Activated CD4-positive, alpha-beta memory T cell treated with anti-CD3 and anti-CD28 coated beads, Interleukin-2, amount 10 ng/mL, durations not matched to agents 7 days and 5 days (primary cell): ENCODE measurements at places on chromosomes 16 and 17. TPM values are rescaled to one million over a fixed set of nuclear protein-coding genes. Genes with fewer than 3 reads are reported as not detected.
A peak's percentile ranks its signal among the peaks of the same experiment; 100 is the strongest.

Gene KRTAP4-1
- total RNA-seq: not detected

- no peak overlapping the region for H3K4me3 ChIP-seq
- no peak overlapping the region for H3K27ac ChIP-seq
- no peak for DNase-seq
- H3K4me1 ChIP-seq: no peaks in the 10 kb centered on the region
- no peaks in the 10 kb centered on the region for H3K36me3 ChIP-seq
- H3K27me3 ChIP-seq: peaks cover 7% of the 10 kb centered on the region
These were observed 169.5 kb upstream of the NOG start for GRCh38 chr17:56424005-56424404.

Gene KRT13
- total RNA-seq: not detected

GRCh38 chr16:50547340-50548124 is 664 bp upstream of the NKD1 start:
- peaks cover 55% of the 10 kb centered on the region for H3K27me3 ChIP-seq
- H3K4me1 ChIP-seq: peaks cover 9% of the 10 kb centered on the region
- H3K36me3 ChIP-seq: peaks cover 9% of the 10 kb centered on the region
- peak overlapping the region; percentile 48 for H3K27ac ChIP-seq
- peak overlapping the region; percentile 80 for H3K4me3 ChIP-seq

DNA sequence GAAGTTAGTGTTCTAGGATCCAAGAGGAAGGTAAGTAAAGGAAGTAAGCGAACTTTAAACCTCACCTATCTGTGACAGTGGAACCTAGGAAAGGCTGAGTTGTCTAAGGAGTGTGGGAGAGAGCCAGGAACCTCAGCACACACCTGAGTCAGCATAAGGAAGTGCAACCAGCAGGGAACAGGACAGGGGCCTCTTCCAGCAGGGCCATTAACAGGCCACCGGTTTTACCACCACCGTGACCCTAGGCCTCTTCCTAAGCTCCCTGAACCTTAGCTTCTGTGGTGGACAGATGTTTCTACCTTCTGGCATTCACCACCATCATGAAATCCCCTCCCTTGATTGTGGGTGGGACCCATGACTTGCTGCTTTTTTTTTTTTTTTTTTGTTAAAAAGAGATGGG is 26.7 kb upstream of the GPATCH8 start:
- DNase-seq: no peak
- no peak overlapping the region for H3K4me3 ChIP-seq
- peaks cover 7% of the 10 kb centered on the region for H3K27me3 ChIP-seq
- H3K27ac ChIP-seq: no peak overlapping the region
- no peaks in the 10 kb centered on the region for H3K36me3 ChIP-seq

GRCh38 chr16:79712276-79712675 is 111.7 kb upstream of the MAF start:
- no peak overlapping the region for H3K27ac ChIP-seq
- H3K27me3 ChIP-seq: no peaks in the 10 kb centered on the region
- no peak for DNase-seq
- peaks cover 38% of the 10 kb centered on the region for H3K4me1 ChIP-seq

Gene MYLK3
- total RNA-seq: 0.63 TPM

DNA sequence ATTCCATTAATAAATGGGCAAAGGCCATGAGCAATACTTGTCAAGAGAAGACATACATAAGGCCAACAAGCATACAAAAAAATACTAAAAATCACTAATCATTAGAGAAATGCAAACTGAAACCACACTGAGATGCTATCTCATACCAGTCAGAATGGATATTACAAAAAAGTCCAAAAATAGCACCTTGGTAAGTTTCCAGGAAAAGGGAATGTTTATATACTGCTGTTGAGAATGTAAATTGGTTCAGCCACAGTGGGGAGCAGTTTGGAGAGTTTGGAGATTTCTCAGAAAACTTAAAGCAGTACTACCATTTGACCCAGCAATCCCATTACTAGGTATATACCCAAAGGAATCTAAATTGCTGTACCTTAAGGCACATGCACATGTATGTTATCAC is 467.7 kb downstream of the CDH11 start:
- DNase-seq: no peak
- H3K27ac ChIP-seq: no peak overlapping the region
- no peaks in the 10 kb centered on the region for H3K27me3 ChIP-seq

DNA sequence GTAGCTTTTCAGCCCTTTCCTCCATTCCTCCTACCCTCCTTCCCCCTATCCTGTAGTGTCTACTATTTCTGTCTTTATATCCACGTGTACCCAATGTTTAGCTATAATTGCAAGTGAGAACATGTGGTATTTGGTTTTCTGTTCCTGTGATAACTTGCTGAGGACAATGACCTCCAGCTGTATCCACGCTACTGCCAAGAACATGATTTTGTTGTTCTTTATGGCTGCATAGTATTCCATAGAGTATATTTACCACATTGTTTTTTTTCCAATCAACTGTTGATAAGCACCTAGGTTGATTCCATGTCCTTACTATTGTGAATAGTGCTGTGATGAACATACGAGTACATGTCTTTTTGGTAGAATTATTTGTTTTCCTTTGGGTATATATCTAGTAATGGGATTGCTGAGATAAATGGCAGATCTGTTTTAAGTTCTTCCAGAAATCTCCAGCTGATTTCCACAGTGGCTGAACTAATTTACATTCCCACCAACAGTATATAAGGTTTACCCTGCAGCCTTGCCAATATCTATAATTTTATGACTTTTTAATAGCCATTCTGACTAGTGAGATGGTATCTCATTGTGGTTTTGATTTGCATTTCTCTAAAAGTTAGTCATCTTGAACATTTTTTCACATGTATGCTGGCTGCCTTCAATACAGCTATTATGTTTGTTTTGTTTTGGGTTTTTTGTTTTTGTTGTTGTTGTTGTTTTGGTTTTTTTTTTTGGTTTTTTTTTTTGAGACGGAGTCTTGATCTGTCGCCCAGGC is 10.9 kb upstream of the COPRS start:
- no peaks in the 10 kb centered on the region for H3K4me1 ChIP-seq
- H3K27me3 ChIP-seq: no peaks in the 10 kb centered on the region
- H3K4me3 ChIP-seq: no peak overlapping the region

- no peak overlapping the region for H3K4me3 ChIP-seq
- DNase-seq: no peak
- H3K27ac ChIP-seq: no peak overlapping the region
These were observed 108.1 kb downstream of the IRX3 start for GRCh38 chr16:54178478-54178976.

DNA sequence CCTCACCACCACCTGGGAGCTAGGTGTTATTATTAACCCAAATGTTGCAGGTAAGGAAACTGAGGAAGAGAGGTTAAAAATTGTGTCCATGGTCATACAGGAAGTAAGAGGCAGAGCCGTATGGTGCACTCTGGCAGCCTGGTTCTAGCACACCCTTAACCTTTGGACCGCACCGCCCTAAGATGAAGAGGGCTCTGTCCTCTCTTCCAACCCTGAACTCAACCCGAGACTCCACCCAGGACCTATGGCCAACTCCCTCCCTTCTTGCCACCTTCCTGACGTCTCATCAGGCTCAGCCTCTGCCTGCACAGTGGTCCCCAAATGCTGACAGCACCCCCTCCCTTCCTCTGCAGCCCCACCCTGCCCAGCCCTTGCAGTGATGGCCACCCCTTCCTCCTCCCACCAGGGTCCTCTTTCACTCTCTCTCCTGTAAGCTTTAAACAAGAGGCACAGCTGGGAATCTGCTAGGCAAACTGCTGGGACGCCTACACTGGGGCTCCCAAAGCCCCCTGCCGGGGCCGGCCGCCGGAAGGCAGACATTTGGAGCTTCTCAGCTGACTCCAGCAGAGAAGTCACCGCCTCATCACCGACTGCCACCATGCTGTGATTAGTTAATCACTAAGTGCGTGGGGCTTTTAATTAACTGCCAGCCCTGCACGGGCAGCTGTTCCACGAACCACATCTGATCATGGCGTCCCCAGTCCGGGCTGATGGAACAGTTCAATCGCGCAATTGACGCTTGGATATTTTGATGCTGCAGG is 16.7 kb upstream of the C16orf78 start:
- no peak overlapping the region for H3K27ac ChIP-seq
- no peaks in the 10 kb centered on the region for H3K4me1 ChIP-seq
- no peaks in the 10 kb centered on the region for H3K36me3 ChIP-seq
- H3K4me3 ChIP-seq: no peak overlapping the region
- H3K27me3 ChIP-seq: no peaks in the 10 kb centered on the region
- no peak for DNase-seq

- no peak overlapping the region for H3K4me3 ChIP-seq
- no peak for DNase-seq
- H3K27ac ChIP-seq: no peak overlapping the region
- H3K27me3 ChIP-seq: peaks cover 2% of the 10 kb centered on the region
These were observed 26.1 kb upstream of the ABCA8 start for GRCh38 chr17:68981288-68981687.

Gene MAFG
- total RNA-seq: 35.2 TPM

GRCh38 chr17:36133602-36134236 is 30.1 kb downstream of the CCL4 start:
- no peaks in the 10 kb centered on the region for H3K4me1 ChIP-seq
- peaks cover 32% of the 10 kb centered on the region for H3K27me3 ChIP-seq
- no peak overlapping the region for H3K4me3 ChIP-seq
- H3K36me3 ChIP-seq: no peaks in the 10 kb centered on the region
- H3K27ac ChIP-seq: no peak overlapping the region

- H3K36me3 ChIP-seq: no peaks in the 10 kb centered on the region
- H3K27me3 ChIP-seq: peaks cover 33% of the 10 kb centered on the region
- no peak within 1 kb of the TSS for H3K27ac ChIP-seq
These were observed at the start of gene HID1 for GRCh38 chr17:74972107-74972972. Gene HID1 (minus strand): TSS chr17:74972759. CDS start chr17:74972656, 103 bp downstream.

Gene KRT31
- not detected for total RNA-seq

GRCh38 chr16:49546735-49547134 is 173.1 kb downstream of the C16orf78 start:
- no peaks in the 10 kb centered on the region for H3K36me3 ChIP-seq
- no peaks in the 10 kb centered on the region for H3K27me3 ChIP-seq
- no peak overlapping the region for H3K4me3 ChIP-seq
- no peak for DNase-seq
